Gastroesophageal sphincter (tissue), 4 donors: ENCODE measurements at places on chromosomes 7 and 10. TPM values are rescaled to one million over a fixed set of nuclear protein-coding genes. Genes with fewer than 3 reads are reported as not detected.

The TAS2R3 gene
- 4.2 TPM for total RNA-seq

The LRRC18 gene
- not detected for total RNA-seq

The HDAC9 gene
- total RNA-seq, result 194 TPM

The EPO gene
- total RNA-seq, result not detected

The BTBD16 gene
- total RNA-seq, result not detected

The ASZ1 gene
- not detected for total RNA-seq

- ATAC-seq, result no peak
Observed at GRCh38 chr7:132075515-132075914, 500.8 kb downstream of the PLXNA4 start.

- no peak for ATAC-seq
Observed at GRCh38 chr7:94154858-94155257, 150.7 kb upstream of the BET1 start.

The NKX1-2 gene
- not detected for total RNA-seq

The FAM131B gene
- 1.6 TPM for total RNA-seq

DNA sequence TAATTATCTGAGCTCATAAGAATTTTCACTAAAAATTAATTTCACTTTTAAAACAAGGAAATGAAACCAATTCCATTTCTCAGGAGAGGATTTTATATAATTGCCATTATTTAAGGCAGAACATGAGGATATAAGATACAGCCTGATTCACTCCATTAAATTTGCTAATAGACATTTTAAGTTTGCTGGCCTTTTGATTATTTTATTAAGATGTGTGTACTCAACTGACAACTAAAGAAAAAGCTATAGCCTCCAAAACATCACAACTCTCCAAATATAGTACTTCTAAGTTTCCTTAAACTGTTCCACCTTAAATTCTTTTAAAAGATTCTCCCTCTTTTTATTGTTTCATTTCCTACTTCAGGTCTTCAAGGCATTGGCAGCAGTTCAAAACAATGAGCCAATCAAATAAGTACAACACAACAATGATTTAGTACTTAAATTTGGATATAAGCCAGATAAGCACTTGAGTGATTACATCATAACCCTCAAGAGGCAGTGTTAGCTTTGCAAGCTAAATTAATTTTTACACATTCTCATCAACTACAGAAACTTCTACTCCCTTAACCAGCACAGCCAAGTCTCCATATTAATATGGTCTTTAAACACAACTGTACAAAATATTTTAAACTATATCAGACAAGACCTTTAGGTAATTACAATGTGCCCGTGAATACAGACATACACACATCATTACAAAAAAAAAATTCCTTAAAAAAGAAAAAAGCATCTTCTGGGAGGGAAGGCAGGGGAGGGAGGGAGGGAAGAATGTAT lies 121.8 kb downstream of the KMT2C start:
- ATAC-seq, result peak; percentile 84

DNA sequence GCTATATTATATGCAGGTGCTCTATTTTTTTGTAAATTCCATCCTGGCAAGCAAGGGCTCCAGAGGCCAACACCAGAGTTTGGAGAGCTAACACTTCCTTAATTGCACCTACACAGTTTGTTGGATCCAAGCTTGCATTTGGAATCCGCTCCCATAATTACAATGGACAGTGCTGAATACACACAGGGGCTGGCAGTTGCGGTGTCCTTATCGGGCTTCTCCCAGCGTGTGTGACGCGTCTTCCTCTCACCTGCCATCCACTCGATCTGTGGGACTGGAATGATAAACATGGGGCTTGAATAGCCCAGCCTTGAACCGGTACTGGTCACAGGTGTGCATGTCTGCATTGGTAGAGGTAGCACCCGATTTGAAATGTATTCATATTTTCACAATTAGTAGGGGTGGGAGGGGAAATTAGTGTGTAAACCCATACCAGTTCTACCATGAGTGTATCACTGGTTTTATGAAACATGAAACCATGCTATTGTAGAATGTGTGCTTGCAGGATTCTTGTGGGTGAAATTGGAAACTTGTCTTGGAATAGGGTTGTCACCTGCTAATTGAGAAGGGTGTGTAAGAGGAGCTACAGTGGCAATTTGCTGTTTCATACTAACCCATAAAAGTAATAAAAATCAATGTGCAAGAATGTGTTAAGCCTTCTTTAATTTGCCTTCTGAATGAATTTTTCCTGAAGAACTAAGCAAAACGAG lies 316.5 kb downstream of the WDR11 start:
- no peak for ATAC-seq

DNA sequence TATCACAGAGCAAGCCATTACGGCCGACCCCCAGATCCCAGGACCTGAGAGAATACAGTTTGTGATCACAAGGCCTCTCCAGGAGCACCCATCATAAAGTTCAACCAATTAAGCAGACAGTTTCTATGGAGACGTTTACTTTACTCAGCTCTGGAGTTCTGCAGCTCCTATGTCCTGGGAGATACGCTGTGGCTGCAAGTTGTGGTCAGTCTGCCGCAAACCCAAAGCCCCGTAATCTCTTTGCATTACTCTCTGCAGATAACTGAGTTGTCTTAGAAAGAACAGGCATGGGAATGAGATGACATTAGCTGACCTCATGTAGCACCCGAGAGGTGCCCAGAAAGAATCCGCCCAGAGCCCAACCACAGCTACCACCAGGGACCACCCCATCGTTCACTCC lies 305.1 kb downstream of the FGFR2 start:
- ATAC-seq, result no peak

GRCh38 chr10:48199580-48200377 lies 74.7 kb downstream of the FRMPD2 start:
- peak; percentile 43 for ATAC-seq

- no peak for ATAC-seq
Observed at GRCh38 chr7:81410471-81411117, 359.3 kb downstream of the HGF start.

GRCh38 chr7:115734641-115735040 lies 295.9 kb downstream of the TFEC start:
- ATAC-seq, result no peak

The CYP3A7 gene
- not detected for total RNA-seq

DNA sequence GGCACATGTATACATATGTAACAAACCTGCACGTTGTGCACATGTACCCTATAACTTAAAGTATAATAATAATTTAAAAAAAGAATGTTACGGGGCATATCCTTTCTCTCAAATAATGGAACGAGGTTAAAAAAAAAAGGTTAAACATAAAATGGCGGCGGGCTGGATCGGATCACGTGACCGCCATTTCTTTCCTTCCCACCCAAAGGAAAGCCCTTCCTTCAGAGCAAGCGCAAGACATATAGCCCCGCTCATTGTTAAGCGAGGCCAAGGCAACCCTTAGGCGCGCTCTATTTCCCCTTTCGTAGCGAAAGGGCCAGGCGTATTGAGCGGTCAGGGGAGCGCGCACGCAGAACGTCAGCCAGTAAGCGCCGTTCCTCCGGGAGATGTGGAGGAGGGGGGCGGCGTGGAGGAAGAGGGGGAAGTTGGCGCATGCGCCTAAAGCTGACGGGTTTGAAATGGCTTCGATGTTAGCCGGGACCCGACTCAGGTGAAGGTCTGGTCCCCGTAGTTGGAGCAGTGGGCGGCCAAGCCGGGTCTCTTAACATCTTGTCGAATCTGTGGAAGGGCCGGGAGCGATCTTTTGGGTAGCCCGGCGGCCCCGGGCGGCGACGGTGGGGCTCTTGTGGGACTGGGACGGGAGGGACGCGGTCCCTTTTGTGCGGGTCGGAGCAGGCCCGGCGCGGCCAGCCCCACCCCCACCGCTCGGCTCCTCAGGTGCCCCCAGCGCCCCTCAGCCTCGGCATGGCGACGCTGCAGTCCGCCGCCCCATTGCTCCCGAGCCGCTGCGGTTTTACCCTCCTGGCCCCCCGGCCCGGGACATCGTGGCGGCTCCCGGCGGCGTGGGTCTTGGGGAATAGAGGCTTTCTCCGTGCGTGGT lies at the start of gene CCAR1:
Gene CCAR1, plus strand, starts transcription at position 447 of the 880 bp plus-strand sequence. CDS start 1,266 bp downstream, outside the sequence.
- ATAC-seq, result peak; percentile 98

DNA sequence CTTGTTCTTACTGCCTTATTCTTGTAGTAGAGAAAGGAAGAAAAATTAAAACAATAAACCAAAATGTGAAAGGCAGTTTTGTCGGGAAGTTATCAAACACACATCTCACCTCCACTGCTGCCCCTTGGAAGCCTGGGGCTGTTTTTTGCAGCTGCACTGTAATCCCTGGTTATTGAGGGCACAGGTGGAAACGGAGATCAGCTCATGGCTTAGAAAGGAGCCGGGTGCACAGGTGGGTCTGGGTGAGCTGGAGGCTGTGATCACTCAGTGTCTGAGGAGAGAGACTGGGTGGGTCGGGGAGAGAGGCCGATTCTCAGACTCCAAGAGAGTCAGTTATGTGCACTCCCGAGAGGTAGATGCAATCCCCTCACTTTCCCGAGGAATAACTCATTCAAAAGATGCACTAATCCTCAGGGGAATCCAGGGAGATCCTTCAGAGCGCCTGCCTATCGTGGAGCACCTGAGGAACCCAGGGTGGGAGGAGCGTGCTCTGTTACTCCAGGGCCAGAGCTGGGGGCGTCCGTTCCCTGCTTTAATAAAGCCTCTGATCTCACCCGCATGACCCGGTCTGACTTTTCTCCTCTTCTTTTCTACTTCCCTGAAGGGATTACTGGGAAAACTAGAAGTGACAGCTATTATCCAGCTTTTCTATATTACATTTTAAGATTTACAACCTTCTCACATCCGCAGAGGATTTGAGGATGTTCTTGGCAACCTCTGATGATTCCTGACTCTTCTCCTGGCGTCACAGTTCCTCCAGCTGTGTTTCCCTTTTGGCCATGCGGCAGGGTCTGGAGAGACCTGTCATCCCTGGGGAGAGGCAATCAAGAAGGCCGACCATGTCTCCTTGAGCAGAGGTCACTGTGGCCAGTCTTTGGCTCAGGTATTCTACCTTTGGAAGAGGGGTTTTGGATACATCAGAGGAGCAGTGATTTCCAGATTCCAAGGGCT lies 82.1 kb downstream of the CAMK1D start:
- no peak for ATAC-seq

- ATAC-seq, result no peak
Observed at GRCh38 chr10:104741127-104741526, 100.0 kb downstream of the SORCS3 start.

- no peak for ATAC-seq
Observed at GRCh38 chr7:79837915-79838314, 296.7 kb upstream of the GNAI1 start.

DNA sequence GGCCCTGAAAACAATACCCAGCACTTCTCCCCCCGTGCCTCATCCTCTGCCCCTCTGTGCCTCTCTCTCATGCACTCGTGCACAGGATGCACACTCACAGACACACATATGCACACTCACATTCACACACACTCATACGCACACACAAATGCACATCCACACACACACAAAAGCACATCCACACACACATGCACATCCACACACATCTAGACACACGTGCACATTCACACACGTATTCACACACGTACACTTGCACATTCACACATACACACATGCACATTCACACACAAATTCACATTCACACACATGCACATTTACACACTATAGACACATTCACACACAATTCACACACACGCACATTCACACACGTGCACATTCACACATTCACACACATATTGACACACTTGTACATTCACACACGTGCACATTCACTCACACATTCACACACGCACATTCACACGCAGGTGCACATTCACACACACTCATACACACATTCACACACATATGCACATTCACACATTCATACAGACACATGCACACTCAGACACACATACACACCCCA lies 19.2 kb downstream of the SHH start:
- no peak for ATAC-seq

GRCh38 chr7:27745064-27745583 lies 5.2 kb downstream of the TAX1BP1 start:
- no peak for ATAC-seq

DNA sequence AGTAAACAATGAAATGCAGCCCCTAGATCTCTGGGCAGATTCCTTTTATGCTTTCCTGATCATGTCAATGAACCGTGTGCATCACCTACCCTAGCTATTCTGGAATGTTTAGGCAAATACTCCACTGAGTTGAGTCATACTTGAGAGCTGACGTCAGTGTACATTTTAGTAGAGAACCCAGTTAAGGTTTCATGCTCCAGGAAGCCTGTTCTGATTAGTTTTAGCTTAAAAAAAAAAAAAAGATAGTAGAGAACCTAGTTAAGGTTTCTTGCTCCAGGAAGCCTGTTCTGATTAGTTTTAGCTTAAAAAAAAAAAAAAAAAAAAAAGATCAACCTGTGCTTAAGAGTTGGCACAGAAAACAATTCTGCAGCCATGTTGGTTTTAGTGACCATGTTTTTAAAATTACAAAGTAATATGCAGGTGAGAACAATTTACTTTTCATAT lies 3.7 kb upstream of the MCU start:
- ATAC-seq, result no peak

The ANKRD30A gene
- total RNA-seq, result not detected

The OR2A7 gene
- total RNA-seq, result 1.5 TPM
